ENCODE measurements at places on chromosomes 12 and 14. TPM values are rescaled to one million over a fixed set of nuclear protein-coding genes. Genes with fewer than 3 reads are reported as not detected.

DNA sequence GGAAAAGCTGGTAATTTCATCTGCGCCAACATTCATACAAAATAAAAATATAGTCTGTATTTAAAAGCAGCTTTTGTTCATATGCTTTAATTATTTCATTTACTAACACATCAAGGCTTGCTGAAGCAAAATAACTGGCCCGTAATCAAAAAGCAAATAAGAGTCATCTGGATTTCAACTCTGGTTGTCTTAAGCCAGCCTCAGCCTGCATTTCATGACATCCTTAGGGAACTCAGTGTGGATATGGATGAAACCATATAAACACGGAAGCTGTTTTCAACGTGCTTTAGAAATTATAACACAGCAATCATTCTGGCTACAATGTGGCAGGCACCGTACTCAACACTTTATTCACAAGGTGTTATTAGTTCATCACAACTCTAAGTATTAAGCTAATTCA lies 852 bp downstream of the COX16 start:
- H3K4me3 ChIP-seq = peak overlapping the region; percentile 87
- no peak for DNase-seq
- H3K4me1 ChIP-seq = peaks cover 26% of the 10 kb centered on the region
- no peaks in the 10 kb centered on the region for H3K36me3 ChIP-seq
- peak overlapping the region; percentile 65 for H3K27ac ChIP-seq

DNA sequence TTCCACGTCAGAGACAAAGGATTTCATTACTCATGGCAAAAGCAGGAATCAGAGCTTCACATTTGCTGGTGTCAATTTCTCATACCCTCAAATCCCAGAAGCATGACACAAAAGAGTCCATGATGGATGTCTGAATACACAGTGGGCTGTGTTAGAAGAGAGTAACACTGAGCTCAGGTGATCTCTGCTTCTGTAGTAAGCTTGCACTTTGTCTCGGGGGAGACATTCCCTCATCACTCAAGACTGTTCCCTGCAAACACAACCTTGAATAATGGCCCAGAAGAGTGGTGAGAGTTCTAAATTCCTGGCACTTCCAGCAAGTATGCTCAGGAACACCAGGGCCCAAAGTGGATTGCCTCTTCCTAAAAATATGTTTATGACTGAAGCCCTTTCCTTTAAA lies 1787.2 kb upstream of the SEL1L start:
- no peaks in the 10 kb centered on the region for H3K36me3 ChIP-seq
- H3K27me3 ChIP-seq = no peaks in the 10 kb centered on the region
- no peak for DNase-seq
- no peaks in the 10 kb centered on the region for H3K4me1 ChIP-seq
- H3K4me3 ChIP-seq = no peak overlapping the region
- no peak overlapping the region for H3K27ac ChIP-seq

DNA sequence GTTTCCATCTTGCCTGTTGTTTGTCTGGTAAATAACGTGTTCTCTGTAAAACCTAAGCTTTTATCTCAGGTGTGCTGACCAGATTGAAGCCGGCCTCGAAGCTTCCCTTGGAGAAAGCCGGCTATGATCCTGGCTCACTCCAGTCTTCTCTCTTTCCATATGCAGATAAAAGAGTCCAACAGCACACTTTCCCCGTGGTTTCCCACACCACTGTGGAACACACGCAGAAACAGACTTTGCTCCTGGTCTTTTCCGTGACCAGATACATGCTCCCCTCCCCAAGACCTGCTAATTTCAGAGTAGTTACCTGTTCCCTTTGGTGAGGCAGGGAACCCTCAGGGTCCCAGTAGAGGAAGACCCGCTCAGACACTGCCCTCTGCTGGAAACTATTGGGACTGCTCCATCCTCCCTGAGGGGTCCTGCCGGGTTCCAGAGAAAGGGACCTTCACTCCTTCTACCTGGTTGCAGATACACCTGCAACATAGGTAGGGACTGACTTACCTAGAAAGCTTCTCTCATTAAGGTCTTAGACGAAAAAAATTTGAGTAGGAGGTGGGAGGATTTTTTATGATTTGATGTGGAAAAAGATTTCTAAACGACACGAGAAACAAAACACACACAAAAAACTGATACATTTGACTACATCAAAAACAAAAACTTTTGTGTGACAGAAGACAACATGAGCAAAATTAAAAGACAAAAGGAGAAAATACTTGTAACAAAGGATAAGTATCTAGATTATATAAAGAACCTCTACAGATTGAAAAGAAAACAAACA lies 415.4 kb upstream of the CCDC196 start:
- no peaks in the 10 kb centered on the region for H3K36me3 ChIP-seq
- DNase-seq = peak; percentile 36
- H3K4me1 ChIP-seq = no peaks in the 10 kb centered on the region
- no peak overlapping the region for H3K4me3 ChIP-seq

DNA sequence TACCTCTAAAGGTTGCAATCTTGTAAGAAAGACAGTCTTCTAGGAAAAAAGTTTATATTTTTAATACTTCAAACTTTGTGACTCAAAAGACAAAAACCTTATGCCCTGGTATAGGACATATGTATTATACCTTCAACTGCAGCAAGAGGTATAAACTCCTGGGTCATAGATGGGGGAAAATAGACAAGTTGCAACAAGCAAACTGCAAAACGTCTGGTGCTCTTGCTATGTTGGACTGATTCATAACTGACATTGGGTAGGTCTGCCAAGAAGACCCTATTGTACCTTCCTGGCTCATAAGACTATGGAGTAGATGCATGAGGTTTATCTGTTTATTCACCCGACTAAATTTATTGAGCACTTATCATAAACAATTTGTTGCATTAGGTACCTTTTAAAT lies 40.9 kb downstream of the BEST3 start:
- H3K36me3 ChIP-seq = no peaks in the 10 kb centered on the region
- no peaks in the 10 kb centered on the region for H3K4me1 ChIP-seq
- H3K4me3 ChIP-seq = no peak overlapping the region
- DNase-seq = no peak
- H3K27me3 ChIP-seq = no peaks in the 10 kb centered on the region
- H3K27ac ChIP-seq = no peak overlapping the region

GRCh38 chr14:78029601-78030372 lies 140.4 kb upstream of the NRXN3 start:
- H3K27me3 ChIP-seq = no peaks in the 10 kb centered on the region
- DNase-seq = no peak
- no peak overlapping the region for H3K27ac ChIP-seq
- no peak overlapping the region for H3K4me3 ChIP-seq
- H3K36me3 ChIP-seq = no peaks in the 10 kb centered on the region

- H3K27me3 ChIP-seq = no peaks in the 10 kb centered on the region
- no peak for DNase-seq
These were observed 172.4 kb downstream of the PHETA1 start for GRCh38 chr12:111196532-111196931.

DNA sequence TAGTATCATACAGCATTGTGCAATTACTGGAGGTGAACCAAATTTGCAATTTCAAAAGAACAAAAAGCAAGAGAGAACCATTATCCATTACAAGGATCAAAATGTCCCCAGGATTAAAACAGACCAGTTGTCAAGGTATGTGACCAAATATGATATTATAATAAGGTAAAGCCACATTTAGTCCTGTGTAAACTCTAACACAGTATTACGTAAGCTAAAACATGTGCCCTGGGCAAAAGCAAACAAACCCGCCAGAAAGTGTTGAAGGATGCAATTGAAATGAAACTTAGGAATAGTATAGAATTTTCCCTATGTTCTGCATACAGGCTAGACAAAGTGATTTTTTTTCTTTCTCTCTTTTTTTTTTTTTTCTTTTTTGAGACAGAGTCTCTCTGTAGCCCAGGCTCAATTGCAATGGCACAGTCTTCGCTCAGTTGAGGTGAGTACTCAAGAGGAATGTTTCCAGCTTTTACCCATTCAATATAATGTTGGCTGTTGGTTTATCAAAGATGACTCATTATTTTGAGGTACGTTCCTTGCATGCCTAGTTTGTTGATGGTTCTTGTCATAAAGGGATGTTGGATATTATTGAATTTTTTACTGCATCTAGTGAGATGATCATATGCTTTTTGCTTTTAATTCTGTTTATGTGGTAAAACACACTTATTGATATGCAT lies 137.1 kb upstream of the FOXG1 start:
- no peaks in the 10 kb centered on the region for H3K36me3 ChIP-seq
- DNase-seq = no peak
- H3K27me3 ChIP-seq = no peaks in the 10 kb centered on the region
- H3K4me3 ChIP-seq = no peak overlapping the region

OR4E2 gene
- total RNA-seq = not detected

SLC17A8 gene
- total RNA-seq = 0.11 TPM
